Mucosa of descending colon (tissue), 3 donors: ENCODE measurements at places on chromosomes 11 and 22. TPM values are rescaled to one million over a fixed set of nuclear protein-coding genes. Genes with fewer than 3 reads are reported as not detected.

Gene NPTXR
- total RNA-seq = 1.2 TPM

Gene NRGN
- 2.0 TPM for total RNA-seq

Gene PRG3
- not detected for total RNA-seq

- DNase-seq = no peak
These were observed 15.9 kb downstream of the RFPL1 start for GRCh38 chr22:29454276-29454675.

DNA sequence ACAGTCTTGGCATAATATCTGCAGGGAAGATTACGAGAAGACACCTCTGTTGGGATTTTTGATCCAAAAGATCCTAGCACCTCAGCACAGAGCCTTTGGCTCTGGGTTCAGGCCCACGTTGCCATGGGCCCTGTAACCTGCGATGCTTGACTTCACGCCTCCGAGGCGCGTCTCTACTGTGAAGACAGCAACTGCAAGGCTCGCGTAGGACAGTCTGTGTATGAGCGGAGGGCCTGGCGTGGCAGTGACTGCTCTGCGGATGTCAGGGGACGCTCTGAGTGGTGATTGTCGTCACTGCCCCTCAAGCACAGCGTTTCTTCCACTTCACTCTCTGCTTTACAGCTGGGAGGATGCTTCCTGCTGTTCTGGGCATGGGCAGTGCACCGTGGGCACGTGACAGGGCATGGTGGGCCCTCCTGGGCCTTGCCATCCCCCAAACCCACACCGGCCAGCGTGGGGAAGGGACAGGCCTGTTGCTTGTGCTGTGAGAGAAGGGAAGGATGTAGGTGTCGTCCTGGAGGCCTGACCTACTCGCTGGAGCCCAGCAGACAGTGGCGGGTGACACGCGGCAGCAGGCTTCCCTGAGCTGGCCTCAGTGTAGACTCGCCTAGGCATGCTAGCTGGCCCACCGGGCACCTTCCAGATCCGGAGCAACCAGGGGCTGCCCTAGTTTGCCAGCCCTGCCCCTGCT lies 26.5 kb downstream of the GLB1L2 start:
- no peak for DNase-seq

DNA sequence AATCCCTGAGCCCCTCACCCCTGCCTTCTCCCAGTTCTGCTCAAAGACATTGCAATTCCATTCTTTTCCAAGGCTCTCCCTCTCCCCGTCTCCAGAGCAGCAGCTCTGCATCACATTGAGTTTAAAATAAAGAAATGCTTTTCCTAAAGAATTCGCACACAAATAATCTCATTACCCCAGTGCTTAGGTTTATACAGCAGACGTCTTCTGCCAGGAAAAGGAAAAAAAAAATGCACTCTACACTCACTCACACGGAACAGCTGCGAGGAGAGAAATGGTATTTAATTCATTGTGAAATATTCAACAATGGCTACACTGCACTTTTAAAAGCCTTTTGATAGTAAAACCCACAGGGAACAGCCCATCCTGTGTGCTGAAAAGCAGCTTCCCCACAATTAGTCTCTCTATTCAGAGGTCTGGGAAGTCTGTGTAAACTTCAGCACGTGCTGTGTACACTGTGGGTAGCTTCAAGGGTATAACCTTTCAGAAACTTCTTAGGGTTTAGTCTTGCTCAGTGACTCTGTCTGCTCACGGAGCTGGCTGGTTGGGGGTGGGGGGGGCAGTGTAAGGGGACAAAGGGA lies 42.8 kb downstream of the ETS1 start:
- DNase-seq = no peak

- no peak for DNase-seq
These were observed 257.7 kb upstream of the NARS2 start for GRCh38 chr11:78832226-78832947.

GRCh38 chr11:37907436-37908218 lies 1309.6 kb upstream of the RAG2 start:
- no peak for DNase-seq
